CD8-positive, alpha-beta T cell (primary cell): ENCODE measurements at places on chromosomes 1 and 21. TPM values are rescaled to one million over a fixed set of nuclear protein-coding genes. Genes with fewer than 3 reads are reported as not detected.
A peak's percentile ranks its signal among the peaks of the same experiment; 100 is the strongest.

GRCh38 chr1:228000416-228000815 lies 6.4 kb upstream of the WNT3A start:
- no peak for DNase-seq

DNA sequence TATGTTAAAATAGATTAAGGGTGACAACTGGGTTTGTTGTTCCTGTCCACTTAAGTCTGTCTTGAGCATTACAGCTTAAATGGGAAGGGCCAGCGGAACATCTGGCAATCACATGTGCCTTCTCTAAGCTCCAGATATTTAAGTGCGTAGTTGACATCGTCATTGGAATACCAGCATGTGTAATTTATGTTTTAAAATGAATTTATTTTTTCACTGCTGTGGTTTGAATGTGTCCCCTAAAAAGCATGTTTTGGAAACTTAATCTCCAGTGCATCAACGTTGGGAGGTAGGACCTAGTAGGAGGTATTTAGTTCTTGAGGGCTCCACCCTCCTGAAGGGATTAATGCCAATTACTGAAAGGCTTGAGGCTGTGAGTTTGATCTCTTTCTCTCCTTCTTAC lies 13.4 kb downstream of the ZCCHC17 start:
- no peak for DNase-seq

DNA sequence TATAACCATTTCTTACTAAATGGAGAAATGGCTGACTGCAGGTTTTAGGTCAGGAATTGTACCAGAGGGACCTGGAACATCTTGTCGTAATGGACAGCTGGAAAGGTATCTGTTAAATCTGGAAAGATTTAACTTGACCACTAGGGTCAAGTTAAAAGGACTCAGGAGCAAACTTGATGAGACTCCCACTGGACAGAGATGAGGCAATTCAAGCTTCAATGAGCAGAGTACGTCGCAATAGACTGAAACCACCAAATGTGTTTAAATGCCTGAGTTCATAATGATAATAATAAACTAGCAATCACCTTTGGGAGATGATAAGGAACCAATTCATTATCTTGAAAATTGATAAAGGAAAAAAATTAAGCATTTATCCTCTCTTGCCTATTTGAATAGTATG lies 8.7 kb downstream of the IFNLR1 start:
- no peak for DNase-seq

Gene IGFN1
- not detected for total RNA-seq

DNA sequence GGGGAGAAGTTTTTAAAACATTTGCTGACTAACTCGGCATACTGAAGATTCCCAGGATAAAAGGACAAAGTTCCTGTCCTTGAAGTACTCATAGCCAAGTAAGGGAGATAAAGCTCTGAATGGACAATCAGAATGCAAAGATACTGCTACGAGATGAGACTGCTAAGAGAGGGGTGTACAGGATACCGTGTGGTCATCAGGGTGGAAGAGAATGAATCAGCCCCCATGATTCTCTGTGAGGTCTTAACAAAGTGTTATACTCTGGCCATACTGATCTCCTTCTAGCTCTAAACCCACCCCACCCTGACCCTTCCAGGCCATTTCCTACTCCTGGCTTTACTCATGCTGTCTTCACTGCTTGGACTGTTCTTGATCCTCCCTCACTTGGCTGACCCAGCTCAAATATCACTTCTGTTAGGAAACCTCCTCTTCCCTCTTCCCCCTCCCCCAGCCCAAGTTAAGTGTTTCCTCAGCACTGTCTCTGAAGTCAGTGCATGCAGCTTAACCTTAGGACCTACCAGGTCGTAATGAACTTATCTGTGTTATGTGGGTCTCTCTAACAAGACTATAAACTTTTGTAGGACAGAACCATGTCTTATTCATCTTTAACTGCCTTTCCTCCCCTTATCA lies 15.8 kb upstream of the MAGOH start:
- DNase-seq: no peak

Gene RPL5
- total RNA-seq: 1,914 TPM

Gene LCE1A
- not detected for total RNA-seq

Gene IL20
- not detected for total RNA-seq

GRCh38 chr1:44786138-44786840 lies 1.7 kb downstream of the BEST4 start:
- DNase-seq: peak; percentile 63

Gene PKP1
- not detected for total RNA-seq

- DNase-seq: no peak
Measured at GRCh38 chr1:167808690-167809089, 86.9 kb downstream of the MPZL1 start.

DNA sequence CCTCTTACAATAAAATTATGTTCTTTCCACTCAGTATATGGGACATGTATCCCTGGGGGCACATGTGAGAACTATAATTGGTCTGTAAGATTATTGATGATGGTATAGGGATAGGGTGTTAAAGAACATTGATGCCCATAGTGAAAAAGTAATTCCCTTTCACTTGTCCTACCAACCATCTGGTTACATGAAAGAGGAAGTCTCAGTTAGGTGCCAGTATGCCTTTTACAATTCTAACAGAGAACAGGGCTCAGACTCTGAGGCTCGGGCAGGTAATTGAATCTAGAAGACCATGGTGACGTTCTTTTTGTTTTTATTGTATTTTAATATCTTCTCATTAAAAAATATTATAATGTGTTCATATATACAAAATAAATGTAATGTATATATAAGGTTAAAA lies 113.6 kb downstream of the FGGY start:
- no peak for DNase-seq

DNA sequence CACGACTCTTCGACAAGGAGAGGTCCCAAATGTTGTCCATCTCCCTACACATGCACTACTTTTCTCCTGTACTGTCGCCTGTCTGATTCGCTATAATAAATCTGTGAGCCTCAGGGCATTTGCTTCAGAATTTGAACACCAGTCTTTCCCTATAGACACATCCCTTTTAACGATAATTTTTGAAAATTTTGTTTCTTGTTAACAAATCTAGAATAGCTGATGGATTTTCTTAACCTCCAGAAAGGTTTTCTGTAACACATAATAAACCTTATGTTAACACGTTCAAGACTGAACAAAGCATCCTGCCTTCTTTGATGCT lies 704 bp downstream of the CAPZA1 start:
- DNase-seq: no peak

DNA sequence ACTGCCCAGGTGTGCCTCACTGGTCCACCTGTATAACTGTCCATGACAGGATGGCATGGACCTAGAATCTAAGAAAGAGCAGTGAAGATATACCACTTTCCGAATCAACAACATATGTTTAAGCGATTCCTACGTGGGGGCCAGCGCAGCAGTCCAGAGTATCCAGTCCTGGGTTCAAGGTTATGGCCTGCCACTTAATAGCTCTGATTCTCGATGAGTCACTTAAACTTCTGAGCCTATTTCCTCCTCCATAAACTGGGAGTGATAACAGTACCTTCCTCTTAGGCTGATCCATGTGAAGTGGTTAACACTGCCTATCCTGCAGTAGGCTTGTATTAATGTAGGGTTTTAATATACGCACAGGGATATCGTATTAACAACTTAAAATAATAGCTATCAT lies 2.8 kb downstream of the STPG1 start:
- no peak for DNase-seq

Gene OR2G3
- not detected for total RNA-seq

DNA sequence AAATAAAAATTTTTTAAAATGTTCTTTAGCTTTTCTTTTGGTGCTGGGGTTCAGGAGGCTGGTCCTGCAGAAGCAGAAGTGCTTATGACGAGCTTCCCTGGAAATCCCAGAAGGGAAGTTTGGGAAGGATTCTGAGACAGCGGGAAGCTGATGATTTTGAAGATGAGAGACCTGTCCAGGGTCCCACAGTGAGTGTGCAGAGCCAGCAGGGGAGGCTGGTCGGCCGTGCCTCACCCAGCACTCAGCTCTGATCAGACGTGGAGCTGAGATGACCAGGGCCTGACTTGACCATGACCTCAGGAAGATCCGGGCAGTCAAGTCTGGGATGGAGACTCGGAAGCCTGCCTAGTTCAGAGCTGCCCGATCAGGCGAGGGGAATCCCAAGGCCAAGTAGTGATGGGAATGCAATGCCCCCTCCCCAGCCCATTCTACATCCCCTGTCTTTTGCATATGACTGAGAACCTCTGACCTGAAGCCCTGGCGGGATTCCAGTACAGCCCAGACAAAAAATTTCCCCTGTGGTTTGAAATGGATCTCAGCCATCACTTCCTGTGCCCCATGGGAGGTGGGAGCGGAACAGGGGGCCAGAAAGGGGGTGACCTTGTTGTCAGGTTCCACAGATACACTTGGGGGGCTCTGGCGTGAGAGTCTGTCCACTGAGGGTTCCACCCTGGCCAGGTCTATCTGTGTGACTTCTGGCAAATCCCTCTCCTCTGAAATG lies 96.8 kb upstream of the RUNX3 start:
- no peak for DNase-seq

- peak; percentile 47 for DNase-seq
Measured at GRCh38 chr1:149885339-149886120, 13.8 kb upstream of the BOLA1 start.

DNA sequence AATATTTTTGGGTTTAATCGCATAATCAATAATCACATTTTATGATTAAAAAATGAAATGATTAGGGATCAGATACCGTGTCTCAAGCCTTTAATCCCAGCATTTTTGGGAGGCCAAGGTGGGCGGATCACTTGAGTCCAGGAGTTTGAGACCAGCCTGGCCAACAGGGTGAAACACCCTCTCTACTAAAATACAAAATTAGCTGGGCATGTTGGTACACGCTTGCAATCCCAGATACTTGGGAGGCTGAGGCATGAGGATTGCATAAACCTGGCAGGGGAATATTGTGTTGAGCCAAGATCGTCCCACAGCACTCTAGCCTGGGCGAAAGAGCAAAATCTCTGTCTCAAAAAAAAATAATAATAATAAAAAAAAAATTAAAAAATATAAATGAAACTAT lies 1581.4 kb downstream of the KCNT2 start:
- no peak for DNase-seq

Gene SUSD4
- 1.9 TPM for total RNA-seq

Gene CRP
- not detected for total RNA-seq

DNA sequence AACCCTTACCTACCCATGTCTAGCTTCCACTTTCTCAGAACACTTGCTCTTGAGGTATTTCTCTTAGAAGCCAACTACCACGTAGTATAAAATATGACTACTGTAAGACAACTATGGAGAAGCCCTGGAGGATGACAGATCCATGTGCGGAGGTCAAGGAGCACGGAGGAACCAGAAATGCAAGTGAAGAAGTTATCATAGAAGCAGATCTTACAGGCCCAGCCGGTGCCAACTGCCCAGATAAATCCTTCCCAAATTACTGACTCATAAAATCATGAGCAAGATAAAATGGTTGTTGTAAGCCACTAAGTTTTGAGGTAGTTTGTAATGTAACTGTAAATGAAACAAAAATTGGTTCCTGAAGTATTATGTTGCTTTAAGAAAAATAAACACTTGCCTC lies 12.6 kb downstream of the GTF2B start:
- no peak for DNase-seq

Gene FAM43B
- total RNA-seq: not detected

Gene CELA2A
- not detected for total RNA-seq

GRCh38 chr1:43349594-43350306 lies 9.0 kb upstream of the CDC20 start:
- DNase-seq: no peak

Gene HSD3B2
- not detected for total RNA-seq

- DNase-seq: no peak
Measured at GRCh38 chr21:39533545-39534380, 79.0 kb upstream of the B3GALT5 start.

DNA sequence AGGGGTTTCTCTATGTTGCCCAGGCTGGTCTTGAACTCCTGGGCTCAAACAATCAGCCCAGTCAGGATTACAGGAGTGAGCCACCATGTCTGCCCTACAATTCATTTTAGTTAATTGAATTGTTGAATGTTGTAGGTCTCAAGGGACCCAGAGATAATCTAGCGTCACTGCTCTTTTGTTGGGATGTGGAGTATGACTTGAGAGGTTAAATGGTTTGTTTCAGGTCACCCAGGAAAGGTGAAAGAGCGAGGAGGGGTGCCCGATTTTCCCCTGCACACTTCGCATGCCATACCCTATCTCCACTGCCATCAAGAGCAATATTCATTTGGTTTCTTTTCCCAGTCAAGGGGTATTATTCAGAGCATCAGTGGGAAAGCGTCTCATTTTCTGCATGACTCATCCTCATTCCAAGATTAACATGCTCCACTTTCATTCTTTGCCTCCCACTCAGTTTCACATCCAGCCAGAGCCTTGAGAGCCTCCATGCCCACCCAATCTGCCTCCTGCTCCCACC lies 13.1 kb upstream of the SLC30A1 start:
- DNase-seq: no peak

Gene SMIM1
- total RNA-seq: 1.5 TPM

DNA sequence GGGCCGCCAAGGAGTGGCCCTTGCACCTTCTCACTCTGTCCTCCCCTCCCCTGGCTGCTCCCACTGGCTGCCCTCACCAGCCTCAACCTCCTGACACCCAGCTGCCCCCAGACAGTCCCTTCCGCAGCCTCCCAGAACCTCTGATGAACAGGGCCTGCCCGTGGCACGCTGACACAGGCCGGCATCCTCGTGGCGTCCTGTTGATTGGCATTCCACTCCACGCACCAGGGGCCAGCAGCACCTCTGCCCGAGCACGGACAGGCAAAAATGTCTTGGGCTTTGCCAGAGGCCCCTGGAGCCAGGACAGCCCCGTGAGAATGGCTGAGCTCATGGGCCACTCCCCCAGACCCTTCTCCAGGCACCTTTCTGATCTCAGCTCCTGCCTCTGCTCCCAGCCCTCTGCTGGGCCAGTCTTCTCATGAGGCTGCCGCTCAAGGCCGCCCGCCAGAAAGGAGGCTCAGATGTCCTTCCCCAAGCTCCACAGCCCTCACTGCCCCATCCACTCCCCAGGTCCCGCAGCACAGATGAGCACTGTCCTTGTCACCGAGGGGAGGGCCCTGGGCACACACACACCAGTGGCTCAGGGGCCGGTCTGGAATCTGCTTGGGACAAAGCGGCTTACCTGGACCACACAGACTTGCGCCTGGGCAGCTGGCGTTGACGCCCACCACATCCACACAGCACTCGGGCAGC lies 15.8 kb upstream of the RNF223 start:
- no peak for DNase-seq

Gene TMCO4
- 12.6 TPM for total RNA-seq

- DNase-seq: no peak
Measured at GRCh38 chr1:207344221-207344620, 22.7 kb downstream of the CD55 start.
